ENCODE measurements at places on chromosomes 16 and 17.
A peak's percentile ranks its signal among the peaks of the same experiment; 100 is the strongest.

GRCh38 chr16:55072976-55073375, 142.3 kb downstream of the IRX5 start:
- DNase-seq = no peak

- DNase-seq = peak; percentile 30
Measured at GRCh38 chr17:76909971-76910760, 42.0 kb downstream of the MGAT5B start.

DNA sequence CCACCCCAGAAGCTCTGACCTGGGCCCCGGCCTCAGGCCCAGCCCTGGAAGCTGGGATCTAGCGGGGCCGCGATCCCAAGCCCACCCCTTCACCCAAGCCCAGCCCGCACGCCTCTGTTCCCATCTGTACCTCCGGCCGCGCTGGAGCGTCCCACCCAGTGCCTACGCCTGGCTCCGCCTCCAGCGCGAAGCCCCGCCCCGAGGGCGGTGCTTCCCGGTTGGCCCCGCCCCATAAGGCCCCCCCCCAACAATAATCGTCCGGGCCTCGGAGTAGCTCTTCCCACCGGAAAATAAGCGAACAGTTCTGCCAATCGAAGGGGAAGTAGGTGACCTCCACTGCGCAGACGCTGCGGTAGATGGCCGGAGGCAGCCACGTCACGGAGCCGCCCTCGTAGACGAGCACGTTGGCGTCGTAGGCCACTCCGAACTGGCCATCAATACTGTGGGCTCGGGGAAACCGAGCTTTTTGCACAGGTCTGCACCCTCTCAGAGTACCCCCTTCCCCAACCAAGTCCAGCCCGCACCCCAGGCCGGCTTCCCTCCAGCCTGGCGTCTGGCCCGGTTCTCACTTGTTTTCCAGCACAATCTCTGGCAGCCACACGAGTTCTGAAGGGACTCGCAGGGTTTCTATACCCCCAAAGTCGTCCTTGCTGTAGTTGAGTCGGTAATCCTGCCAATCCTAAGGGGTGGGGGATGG, 1.1 kb downstream of the CHRNE start:
- DNase-seq = peak; percentile 41

DNA sequence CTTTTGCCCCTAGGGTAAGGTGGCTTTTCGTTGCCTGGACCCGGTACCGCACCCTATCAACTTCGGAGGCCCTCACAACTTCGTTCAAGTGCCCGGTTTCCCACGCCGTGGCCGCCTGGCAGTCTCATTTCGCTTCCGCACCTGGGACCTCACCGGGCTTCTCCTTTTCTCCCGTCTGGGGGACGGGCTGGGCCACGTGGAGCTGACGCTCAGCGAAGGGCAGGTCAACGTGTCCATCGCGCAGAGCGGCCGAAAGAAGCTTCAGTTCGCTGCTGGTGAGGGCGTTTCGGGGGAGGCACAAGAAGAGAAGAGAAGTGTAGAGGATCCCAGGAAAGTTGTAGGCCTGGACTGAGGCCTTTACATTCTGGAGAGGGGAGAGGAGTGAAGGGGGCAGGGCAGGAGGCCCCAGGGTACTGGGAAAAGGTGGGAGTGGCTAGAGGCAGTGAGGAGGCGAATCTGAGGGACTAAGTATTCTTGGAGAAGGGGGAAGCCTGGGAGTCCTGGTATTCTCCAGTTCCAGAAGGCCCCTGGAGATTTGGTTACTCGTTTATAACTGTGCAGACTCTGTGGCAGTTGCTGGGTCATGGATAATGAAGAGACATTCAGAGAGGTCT, 5.5 kb downstream of the CNTNAP1 start:
- DNase-seq = no peak

- DNase-seq = no peak
Measured at GRCh38 chr16:73848993-73849392, 447.6 kb upstream of the PSMD7 start.

- no peak for DNase-seq
Measured at GRCh38 chr17:8514801-8515200, 79.1 kb downstream of the NDEL1 start.

DNA sequence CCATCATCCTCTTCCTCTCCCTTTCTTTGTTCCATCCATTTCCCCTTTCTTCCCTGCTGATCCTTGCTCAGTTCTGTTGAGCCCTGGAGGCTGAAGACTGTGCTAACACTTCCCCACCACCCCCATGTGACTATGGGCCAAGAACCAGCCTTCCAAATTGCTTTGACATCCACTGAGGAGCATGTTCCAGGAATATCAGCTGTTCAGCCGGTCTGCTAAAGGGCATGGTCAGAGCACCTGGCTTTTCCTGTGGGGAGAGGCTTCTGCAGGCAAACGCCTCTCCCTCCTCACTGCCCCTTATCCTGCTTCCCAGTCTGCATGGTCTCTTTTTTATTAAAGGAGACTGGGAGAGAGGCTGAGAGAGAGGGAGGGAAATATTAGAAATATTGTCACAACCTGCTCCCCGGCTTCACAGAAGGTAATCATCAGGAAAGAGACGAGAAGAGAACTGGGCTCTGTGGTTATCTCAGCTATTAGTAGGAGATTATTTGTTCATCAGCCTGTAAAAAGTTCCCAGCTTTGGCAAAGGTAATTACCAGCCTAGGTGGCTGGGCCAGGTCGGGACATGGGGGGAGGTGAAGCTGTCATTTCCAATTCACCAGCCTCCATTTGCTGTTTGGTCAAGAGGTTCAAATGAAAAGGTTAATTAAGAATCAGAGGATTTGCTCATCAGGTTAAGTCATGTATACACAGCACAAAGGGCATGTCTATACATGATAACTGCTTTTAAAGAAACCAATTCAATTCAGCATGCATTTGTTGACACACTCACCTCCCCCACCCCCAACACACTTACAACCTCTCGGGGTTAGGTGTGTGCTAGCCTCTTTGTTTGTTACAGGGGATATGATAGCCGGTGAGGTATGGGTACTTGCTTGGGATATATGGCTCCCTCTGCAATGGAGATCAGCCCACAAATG, 83.7 kb upstream of the CRHR1 start:
- DNase-seq = no peak

DNA sequence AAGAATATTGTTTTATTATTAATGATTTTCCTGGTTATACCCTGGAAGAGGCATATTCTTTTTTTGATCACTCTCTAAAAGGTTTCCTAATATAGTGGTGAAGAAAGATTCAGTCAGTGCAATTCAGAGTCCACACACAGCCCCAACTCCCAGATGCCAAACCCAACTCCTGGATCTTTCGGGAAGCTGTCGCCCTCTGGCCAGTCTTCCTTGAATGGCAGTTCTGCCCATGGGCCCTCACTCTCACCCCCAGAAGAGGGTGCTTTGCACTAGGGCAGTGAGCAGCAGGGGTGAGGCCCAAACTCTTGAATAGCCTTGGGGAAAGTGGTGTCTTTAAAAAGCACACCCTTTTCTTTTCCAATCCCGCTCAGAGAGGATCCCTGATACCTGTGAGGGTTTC, 11.0 kb downstream of the KRT32 start:
- DNase-seq = no peak

- no peak for DNase-seq
Measured at GRCh38 chr16:48901712-48902374, 291.9 kb upstream of the N4BP1 start.

GRCh38 chr17:73956595-73957465, 246.6 kb upstream of the RPL38 start:
- peak; percentile 53 for DNase-seq

- DNase-seq = no peak
Measured at GRCh38 chr16:1926271-1926670, 8.1 kb upstream of the HS3ST6 start.

GRCh38 chr17:76715496-76715830, 4.7 kb upstream of the MXRA7 start:
- no peak for DNase-seq

GRCh38 chr17:75069783-75070182, 18.0 kb upstream of the SLC16A5 start:
- DNase-seq = no peak

DNA sequence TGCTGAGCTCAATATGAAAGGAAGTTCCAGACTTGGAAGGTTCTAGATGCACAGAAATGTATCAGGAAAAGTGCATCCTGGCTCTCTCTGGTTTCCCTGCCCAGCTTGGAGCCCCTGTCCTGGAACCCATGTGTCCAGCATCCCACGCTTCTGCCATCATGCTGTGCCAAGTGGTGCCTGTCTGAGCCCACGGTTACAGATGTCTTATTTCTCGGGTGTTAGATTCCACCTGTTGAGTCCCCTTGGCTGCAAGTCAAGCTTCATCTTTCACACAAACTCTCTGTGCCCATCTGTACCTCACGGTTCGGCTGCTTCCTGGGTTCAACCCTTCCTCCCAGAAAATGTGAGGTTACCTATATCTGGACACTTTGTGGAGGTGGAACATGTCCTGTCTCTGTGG, 22.5 kb downstream of the OR1D5 start:
- no peak for DNase-seq

- DNase-seq = peak; percentile 5
Measured at GRCh38 chr17:37791447-37792399, 46.9 kb upstream of the HNF1B start.

GRCh38 chr16:30147843-30148510, 25.0 kb upstream of the MAPK3 start:
- DNase-seq = no peak

GRCh38 chr17:68794636-68795434, 160.4 kb downstream of the ABCA8 start:
- DNase-seq = no peak

DNA sequence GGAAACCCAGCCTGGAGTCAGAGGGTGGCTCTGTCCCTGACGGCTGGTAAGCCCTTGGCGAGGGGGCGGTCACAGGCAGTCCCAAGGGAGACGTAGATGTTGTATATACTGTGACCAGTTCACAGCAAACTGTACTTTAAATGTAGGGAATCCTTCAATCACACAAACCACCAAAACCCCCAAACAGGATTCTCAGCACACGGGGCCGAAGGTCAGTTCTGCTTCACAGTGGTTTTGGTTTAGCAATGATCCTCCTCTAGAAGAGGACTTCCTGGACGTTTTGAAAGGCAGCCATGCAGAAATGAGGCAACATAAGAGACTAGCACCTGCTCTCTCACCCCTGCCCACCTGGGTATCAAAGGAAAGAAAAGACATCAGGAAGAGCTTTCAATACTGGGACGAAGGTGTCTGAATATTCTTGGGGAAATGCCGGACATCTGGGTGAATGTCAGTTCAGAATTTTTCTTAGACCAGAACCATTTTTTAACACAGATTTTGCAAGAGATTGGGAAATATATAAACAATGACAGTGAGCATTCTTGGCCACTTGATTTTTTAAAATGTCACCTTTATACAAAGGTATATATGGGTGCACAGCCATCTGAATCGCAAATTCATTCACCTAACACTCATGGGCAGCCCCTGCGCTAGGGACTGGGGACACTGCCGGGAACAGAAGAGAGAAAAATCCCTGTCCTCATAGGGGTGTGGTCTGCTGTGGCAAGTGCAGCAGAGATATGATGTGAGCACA, 74.2 kb downstream of the CRISPLD2 start:
- DNase-seq = no peak

DNA sequence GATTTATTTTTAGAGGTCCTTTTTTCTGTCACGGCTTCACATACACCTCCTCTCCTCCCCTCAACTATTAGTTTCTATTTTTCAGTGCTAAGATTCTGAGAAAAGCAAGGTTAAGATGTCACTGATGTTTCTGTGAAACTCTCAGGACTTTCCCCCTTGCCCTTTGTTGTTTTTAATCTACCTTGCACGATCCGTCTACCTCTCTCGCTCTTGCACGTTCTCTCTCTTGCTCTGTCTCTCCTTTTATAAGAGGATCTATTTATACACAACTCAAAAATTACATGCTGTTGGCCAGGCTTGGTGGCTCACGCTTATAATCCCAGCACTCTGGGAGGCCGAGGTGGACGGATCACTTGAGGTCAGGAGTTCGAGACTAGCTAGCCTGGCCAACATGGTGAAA, 43.6 kb downstream of the RPA1 start:
- DNase-seq = no peak

DNA sequence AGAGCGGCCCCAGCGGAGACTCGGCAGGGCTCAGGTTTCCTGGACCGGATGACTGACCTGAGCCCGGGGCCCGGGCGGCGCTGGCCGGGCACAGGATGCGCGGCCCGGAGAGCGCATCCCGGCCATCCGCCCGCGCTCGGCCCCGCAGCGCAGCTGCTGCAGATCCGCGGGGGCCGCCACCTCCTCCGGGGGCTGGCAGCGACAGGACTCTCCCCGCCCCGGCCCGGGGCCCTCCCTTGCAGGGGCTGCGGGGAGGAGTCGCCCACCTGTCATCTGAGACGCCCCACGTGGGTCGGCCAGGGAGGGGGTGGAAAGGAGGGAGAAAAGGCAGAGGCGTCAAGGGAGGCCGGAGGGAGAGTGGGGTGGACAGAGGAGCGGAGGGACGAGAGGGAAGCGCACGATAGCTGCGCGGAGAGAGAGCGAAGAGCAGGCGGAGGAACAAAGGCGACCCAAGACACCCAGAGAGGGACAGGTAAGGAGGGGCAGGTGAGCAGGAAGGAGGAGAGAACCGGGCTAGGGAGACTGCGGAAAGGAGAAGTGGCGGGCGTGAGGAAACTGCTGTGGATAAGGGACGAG, 471 bp upstream of the PRKAR1A start:
- peak; percentile 67 for DNase-seq

GRCh38 chr16:2883458-2883908, 468 bp downstream of the FLYWCH2 start:
- no peak for DNase-seq

DNA sequence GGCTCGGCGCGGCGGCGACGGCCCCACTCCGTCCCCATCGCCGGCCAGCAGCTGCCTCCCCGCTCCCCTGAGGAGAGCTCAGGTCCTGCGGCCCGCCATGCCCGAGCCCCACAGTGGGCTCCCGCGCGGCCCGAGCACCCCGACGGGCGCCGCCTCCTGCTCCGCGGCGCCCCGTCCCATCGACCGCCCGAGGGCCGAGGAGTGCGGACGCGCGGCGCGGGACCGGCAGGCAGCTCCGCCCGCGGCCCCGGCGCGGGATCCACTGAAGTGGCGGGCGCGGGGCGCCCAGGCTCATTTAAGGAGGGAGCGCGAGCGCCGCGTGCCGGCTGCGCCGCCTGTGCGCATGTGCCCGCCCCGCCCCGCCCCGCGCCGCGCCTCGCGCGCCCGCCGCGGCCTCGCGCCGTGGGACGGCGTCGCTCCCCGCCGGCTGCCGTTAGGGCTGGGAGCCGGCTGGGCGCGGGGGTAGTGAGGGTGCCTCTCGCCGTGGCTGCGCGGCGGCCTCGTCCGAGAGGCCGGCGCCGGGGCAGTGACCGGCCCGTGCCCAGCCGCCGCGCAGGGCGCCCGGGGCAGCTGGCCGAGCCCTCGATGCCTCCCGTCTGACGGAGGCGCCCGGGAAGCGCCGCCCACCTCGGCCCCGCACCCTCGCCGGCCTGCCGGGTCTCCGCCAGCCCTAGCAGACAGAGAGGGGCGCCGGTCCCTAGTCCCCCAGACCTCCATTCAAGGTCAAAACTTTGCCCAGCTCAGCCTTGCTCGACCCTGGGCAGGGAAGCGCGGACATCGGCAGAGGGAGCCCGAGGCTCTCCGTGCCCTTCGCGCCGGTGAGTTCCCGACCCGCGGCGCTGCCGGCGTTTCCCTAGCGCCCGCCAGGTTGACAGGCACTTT, at the start of gene NETO2:
Gene NETO2, minus strand, starts transcription at position 269 of the 882 bp plus-strand sequence. CDS start 333 bp downstream, outside the sequence.
- DNase-seq = peak; percentile 25

DNA sequence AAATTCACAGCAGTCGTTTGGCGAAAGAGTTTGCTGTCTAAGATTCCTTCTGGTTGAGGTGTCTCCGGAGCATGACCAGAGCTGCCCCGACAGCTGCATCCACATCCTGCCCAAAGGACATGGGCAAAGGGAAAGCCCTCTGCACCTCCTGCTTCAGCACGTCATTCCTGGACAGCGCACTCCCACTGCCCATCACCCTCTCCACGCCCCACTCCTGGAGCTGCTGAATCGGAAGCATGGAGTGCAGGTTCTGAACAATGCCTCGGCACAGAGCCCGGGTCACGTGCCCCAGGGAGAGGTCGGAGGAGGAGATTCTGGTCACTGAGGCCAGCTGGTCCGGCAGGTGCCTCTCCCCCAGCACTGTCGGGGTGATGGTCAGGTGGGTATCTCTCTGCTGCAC, 1.3 kb upstream of the TRPV1 start:
- DNase-seq = no peak

All from CD8-positive, alpha-beta T cell (primary cell).